ENCODE measurements at places on chromosomes 3 and 15.

- DNase-seq: no peak
Observed at GRCh38 chr15:84908564-84908963, 24.1 kb downstream of the SLC28A1 start.

- DNase-seq: no peak
Observed at GRCh38 chr3:57331078-57331610, 38.7 kb upstream of the ASB14 start.

- no peak for DNase-seq
Observed at GRCh38 chr3:127825756-127826155, 3.4 kb upstream of the MGLL start.

- no peak for DNase-seq
Observed at GRCh38 chr15:71458089-71458660, 342.9 kb downstream of the THSD4 start.

GRCh38 chr3:154780263-154780662 lies 299.9 kb upstream of the MME start:
- DNase-seq: no peak

DNA sequence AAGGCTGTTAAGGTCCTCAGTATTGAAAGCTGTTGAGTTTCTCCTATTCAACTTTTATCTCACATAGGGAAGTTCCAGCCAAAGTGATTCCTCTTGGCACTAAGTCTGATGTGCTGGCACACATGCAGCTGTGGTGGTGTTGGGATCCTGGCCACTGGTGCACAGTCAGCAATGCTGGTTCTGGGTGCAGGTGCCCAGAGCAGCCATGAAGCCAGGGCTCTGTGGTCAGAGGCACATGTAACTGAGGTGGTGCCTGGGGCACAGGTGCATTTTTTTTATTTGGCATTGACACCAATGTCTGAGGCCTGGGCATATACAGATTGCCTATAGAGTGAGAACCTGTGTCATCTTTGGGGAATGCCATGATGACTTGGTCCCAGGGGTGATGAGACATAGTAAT lies 271.4 kb downstream of the POLQ start:
- no peak for DNase-seq

DNA sequence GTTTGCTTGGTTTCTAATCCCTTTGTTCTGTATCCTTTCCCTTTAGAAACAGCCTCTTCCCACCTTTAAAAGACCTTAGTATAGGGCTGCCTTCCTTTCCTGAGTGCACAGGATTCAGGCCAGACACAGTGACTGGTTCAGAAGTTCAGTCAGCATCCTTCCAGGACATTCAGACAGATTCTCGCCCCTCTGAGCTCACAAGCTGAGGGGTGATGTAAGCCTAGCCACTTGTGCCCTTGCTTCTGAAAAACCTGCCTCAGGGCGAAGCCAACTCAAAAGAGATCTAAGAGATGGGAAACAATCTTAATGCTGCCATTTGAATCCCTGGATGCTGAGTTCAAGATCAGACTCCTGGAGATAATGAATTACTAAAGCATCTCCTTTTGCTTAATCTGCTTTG lies 6.7 kb upstream of the NSMCE3 start:
- DNase-seq: no peak

GRCh38 chr15:93491291-93491690 lies 402.3 kb upstream of the RGMA start:
- no peak for DNase-seq

DNA sequence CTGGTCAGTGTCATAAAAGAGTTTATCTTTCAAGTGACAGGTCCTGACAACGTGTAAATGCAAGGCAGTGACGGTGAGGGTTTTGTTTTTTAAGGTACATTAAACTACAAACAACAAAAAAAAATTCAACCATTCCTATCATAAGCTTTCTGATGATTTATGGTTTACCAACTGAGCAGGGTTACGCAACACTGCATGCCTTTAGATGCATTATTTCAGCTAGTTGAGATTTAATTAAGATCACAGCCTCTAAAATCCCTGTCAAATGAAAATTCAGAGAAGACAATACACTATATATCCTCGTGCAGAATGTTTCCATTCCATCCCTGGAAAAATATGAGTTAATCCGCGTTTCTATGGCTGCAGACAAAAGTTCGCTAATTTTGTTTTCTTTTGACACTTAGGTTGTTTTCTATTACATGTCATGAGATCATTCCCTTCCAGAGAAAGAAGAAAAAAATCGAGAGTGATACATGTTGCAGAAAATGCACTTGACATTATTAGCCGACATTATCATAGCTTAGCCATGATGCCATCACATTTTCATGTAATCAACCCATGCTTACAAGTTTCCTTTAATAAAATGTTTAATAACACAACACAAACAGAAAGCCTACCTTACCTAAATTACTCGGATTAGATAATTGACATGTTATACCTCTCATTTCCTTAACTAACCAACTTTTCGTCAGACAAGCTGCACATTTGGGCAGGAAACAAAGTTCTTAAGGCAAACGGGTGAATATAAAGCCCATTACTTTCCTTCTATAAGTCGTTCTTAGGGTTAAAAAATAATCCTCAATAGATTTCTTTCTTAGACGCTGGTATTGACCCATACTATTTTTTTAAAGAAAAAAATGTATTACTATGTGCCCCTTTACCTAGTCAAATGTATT lies 521.2 kb downstream of the FOXP1 start:
- DNase-seq: no peak

DNA sequence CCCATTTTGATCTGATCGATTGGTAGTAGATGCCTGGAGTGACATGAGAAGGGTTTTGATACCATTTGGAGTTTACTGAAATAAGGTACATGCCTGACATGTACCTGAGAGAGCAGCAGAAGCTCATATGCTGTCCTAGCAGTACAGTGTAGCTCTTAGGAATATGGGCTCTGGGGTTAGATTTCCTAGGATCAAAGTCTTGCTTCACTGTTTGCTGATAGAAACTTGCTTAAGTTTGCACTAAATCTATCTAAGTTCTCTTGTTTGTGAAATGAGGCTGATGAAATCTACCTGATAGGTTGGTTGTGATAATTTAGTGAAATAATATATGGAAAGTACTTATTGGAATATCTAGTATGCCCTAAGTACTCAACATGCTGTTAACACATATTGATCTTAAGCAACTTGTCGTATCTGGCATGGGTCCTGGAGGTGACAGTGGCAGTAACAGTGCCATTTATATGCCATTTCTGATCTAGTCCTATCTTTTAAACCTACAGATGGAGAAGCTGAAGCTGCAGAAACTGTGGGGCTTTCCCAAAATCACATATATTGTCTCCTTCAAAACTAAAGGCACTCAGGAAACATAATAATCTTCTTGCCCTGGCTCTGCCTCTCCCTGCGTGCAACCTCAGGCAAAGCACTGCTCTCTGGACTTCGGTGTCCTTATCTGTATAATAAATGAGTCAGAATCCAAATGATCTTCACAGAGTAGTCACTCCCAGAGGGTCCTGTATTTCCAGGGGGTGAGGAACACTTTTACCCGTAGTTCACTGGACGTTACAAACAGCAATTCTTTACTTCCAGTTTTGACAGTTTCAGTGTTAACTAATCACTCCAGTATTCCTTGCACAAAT lies 223.6 kb upstream of the SETMAR start:
- no peak for DNase-seq

All from NCI-H1105 (cell line).